ENCODE measurements at places on chromosomes 4 and X.

DNA sequence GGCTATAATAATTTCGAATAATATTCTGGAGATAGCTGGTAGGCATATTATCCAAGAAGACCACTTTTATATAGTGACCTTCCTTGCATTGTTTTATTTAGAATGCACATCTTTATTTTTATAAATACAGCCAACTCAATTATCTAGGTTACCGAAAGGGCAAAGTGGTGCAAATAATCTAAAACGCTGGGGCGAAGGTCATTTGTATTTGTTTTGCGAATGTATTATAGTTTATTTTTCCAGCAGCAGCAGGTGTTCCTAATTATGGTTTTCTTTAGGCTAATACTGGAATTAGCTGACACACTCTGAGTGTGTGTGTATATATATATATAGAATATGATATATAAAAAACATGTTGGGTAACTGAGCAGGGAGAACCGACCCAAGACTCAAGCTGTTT, 48.1 kb upstream of the RAP2C start:
- DNase-seq, result peak; percentile 19

DNA sequence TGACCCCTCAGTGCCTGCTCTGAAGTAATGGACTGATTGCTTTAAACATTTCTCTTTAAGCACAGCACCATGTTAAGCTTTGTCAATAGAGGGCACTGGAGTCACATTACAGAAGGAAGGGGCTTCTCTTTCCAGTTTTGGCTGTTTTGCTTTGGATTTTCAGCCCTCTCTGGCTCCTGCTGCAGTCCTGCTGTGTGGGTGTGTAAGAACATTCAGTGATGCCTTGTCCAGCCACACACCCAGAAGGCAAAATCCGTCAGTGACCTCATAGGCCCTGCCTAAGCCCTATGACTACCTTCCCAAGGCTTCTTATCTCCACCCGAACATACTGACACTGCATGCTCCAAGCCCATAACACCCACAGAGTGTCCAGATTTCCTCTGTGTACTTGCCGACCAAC, 215.3 kb upstream of the CTSO start:
- DNase-seq, result peak; percentile 63

GRCh38 chr4:172149329-172149728, 336.1 kb downstream of the GALNTL6 start:
- no peak for DNase-seq

GRCh38 chr4:140138428-140138827, 15.6 kb downstream of the MAML3 start:
- no peak for DNase-seq
